GM23248 (cell line): ENCODE measurements at places on chromosomes 1 and 21. TPM values are rescaled to one million over a fixed set of nuclear protein-coding genes. Genes with fewer than 3 reads are reported as not detected.

RUNX3 gene
- 0.43 and 2.7 TPM in 2 replicates for total RNA-seq

PANK4 gene
- total RNA-seq: 29.7 and 35.5 TPM in 2 replicates

IGSF5 gene
- total RNA-seq: not detected in 2 replicates

GNAT2 gene
- not detected in 2 replicates for total RNA-seq

GBP6 gene
- total RNA-seq: not detected in 2 replicates

SIK1 gene
- total RNA-seq: under 0.01 and 0.65 TPM in 2 replicates

FAM110D gene
- 0.63 TPM in 1 of 2 replicates, not detected in the other for total RNA-seq

RNF223 gene
- not detected in 2 replicates for total RNA-seq

UBL4B gene
- not detected in 2 replicates for total RNA-seq

EPHA10 gene
- not detected in 2 replicates for total RNA-seq

KRTAP7-1 gene
- total RNA-seq: not detected in 2 replicates

LCE1E gene
- not detected in 2 replicates for total RNA-seq

MANEAL gene
- 0.65 and 1.8 TPM in 2 replicates for total RNA-seq

LCE3D gene
- 0.51 TPM in 1 of 2 replicates, not detected in the other for total RNA-seq

TNFRSF14 gene
- total RNA-seq: 4.7 and 13.3 TPM in 2 replicates
